ENCODE measurements at places on chromosomes 3 and 15.
A peak's percentile ranks its signal among the peaks of the same experiment; 100 is the strongest.

DNA sequence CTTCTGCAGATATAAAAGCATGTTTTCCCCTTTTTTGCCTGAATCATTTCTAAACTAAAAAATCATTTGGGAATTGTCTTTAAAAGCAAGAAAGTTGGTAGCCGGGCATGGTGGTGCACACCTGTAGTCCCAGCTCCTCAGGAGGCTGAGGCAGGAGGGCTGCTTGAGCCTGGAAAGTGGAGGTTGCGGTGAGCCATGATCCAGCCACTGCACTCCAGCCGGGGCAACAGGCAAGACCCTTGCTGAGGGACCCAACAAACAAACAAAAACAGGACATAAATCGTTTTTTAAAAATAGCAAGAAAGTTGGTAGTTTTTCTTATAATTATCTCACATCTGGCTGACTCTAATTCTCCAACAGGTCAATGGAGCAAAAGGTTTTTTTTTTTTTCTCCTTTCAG lies 2.5 kb downstream of the HIGD1A start:
- DNase-seq: no peak

DNA sequence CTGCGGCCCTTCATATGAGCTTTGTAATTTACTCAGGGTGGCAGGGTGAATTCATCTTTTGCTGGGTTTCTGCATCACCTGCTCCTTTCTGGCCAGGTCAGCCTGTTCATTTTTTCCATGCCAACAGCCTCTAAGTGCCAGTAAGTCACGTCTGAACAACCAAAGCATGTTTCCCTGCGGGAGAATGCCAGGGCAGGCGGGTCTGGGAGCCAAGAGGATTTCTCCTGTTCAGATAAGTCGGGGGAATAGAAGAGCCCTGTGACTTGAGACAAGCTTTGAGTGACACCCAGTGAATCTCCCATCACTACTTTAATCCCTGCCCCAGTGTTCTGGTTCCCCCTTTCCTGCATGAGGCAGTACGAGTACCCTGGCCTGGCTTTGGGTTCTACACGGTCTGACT lies 153.1 kb downstream of the PGPEP1L start:
- DNase-seq: no peak

- DNase-seq: peak; percentile 58
Observed at GRCh38 chr3:195221015-195221853, 49.7 kb downstream of the XXYLT1 start.

DNA sequence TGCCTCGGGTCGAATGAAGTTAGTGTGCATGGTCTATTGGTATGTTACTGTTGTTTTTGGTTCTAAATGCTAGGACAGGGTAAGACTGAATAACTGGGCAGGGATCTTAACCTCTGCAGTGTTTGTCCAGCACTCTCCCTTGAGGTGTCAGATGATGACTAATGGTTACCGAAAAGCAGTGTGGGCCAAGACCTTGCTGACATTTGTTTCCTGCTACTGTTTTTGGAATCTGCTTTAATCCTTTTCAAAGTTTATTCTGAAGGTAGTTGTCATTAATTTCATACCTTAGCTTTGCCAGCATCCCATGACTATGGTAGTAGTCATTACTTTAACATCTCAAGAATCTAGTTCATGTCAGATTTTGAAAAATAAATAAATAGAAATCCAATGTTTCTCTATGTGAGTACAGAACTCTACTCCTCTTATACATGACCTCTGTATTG lies 117.0 kb downstream of the P3H2 start:
- DNase-seq: no peak

GRCh38 chr15:96703794-96704550 lies 373.5 kb downstream of the NR2F2 start:
- DNase-seq: no peak
